ENCODE measurements at places on chromosomes 7 and 10.

- no peak for DNase-seq
Measured at GRCh38 chr10:49164559-49165188, 23.5 kb downstream of the TMEM273 start.

DNA sequence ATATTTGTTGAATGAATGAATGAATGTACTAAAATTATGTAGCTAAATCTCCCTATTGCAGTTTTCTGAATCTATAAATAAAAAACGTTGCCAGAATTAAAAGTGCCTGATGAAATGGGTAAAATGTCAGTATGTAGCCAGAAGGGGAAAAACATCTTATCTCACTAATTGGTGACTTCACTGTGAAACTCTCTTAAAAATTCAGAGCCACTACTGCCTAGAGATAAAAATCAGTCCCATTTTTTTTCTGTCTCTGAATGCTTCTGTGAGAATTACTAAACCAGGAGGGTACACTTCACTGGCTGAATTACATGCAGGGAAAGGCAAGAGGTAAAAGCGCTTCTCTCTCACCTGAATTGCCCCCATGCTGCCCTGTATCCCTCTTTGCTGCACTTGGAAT lies 69.6 kb upstream of the HPS1 start:
- DNase-seq = no peak

- no peak for DNase-seq
Measured at GRCh38 chr10:8055420-8056349, 1.2 kb downstream of the GATA3 start.

DNA sequence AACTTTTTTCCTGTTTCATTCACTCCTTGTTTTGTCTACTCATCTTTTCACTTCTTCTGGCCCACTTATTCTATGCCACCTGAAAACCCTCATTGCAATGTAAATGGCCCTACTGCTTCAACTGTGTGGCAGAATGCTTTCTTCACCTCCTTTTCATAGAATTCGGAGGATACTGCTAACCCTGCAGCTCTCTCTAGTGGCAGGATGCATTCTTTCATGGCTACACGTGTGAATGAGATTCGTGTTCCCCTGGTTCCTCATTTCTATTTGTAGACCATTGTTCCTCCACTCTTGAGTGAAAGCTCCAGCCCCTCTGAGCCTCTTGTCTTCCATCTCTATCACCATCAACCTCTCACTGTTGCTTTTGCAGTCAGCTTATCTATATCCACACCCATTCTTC lies 20.9 kb upstream of the CYP26C1 start:
- DNase-seq = no peak

GRCh38 chr10:82742478-82742877 lies 867.5 kb downstream of the NRG3 start:
- no peak for DNase-seq

GRCh38 chr10:132136097-132136521 lies 50.6 kb upstream of the DPYSL4 start:
- no peak for DNase-seq

DNA sequence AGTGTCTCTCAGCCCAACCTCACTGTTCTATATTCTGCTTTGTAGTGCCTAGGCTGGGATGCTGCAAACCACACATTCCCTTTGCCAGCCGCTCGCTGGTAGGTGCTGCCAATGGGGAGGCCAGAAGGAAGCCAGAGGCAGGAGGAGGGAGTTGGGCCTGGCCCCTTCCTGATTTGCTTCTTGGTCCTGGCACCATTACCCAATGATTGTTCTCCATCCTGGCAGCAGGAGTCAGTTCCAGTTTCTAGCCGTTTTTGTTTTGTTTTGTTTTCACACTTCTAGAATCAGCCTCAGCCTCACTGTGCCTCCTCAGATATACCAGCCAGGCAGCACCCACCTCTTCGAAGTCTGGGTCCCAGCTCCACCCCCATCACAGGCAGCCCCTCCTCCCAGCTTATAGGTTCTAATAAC lies 27.4 kb upstream of the LOXL4 start:
- DNase-seq = no peak

GRCh38 chr7:22176791-22177412 lies 180.1 kb downstream of the RAPGEF5 start:
- no peak for DNase-seq

DNA sequence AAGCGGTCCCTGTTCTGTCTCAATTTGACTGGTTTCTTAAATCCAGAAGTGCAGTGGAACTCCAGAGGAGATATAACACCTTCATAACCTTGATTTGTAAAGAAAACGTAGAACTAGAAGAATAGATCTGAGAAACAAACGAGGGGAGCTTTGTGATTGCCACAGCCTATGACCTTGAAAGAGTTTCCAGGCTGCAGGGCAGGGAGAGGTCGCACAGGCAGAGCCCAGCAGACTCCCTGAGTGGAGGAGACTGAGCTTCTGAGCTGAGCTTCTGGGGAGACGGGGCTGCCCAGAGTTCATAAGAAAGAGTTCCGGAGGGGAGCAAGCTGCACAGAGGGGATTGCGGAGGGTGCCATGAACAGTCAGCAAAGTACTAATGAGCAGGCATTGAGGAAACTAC lies 57.8 kb downstream of the FAM185A start:
- DNase-seq = no peak

DNA sequence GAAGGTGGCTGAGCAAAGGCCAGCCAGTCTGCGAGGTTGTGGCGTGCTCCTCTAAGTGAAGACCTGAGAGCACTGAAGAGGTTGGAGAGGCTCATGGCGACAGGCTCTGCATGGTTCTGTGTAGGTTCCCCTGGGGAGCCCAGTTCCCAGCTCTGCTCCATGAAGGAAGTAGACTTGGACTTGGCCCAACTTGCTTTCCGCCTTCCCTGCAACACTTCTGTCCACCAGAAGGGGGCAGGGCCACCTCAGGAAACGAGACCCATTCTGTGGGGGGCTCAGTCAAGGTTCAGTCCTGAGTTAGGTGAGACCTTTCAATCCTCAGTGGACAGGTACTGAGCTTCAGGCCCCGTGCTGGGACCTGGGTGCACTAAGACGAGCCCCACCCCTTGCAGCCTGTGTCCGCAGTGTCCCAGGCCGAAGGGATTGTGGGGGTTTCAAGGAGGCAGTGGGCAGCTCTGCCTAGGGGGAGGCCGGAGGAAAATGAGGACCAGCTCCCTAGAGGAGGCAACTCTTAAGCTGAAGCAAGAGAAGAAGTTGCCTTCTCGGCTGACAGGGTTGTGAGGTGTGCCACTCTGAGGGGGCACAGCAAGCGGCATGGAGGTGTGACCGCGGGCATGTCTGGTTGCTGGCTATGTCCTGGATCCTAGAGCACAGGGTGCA lies 15.0 kb upstream of the PCBD1 start:
- DNase-seq = no peak

GRCh38 chr10:15605740-15606369 lies 113.9 kb downstream of the ITGA8 start:
- DNase-seq = no peak

DNA sequence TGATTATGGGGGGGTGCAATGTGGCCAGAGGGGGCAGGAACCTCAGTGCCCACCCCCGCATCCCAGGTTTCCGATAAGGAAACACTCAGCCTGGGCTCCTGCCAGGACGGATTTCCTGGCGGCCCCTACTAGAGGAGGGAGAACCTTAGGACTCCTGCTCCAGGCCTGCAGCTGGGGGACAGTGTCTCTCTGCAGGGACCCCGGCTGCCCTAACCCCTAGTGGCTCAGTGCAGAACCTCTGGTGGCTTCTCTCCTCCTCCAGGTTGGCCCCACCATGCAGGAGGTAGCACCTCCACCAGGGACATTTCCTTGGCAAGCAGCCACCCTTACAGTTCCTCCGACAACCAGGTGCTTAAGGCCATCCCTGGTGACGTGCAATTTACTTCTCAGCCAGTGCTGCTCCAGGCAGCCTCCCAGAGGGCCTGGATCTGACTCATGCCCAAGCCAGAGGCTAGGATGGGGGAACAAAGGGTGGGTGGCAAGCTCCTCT lies 31.9 kb downstream of the SH2B2 start:
- DNase-seq = no peak

All from T follicular helper cell (primary cell).